ENCODE measurements at places on chromosomes 5 and 9.

DNA sequence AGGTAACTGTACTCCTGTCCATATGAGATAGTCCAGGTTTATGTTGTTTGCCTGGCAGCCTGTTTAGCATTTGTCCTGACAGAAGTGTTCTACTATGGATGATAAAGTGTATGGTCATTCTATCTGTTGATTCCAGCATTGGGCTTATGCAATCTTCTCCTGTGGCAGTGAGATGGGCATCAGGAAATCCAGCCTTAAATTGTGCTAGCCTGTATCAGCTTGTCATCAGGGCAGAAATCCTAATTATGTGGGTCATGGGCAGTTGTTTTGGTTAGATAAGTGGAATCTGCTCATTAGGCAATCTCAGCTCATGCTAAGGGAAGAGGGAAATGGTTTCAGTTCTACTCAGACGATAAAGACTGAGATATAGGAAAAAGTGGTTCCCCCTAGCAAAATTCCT is 247.4 kb upstream of the CHD1 start:
- no peak for DNase-seq

DNA sequence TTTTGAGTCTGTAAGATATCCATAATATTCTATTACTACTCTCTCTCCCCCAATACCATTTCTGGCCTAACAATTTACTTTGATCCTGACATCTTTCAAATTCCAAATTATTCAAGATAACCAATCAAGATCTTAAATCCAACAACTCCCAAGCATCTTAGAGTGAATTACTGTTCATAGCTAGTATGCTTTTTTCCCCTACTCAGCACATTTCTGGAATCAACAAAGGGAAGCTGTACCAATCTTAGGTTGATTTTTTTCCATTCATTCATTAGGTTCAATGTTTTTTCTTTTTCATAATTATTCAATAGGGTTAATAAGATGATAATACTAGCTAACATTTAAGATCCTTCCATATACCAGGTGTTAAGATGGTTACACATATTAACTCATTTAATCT is 50.3 kb upstream of the MTMR12 start:
- no peak for DNase-seq

- DNase-seq: no peak
Measured at GRCh38 chr5:10466446-10467073, 24.9 kb downstream of the ROPN1L start.

DNA sequence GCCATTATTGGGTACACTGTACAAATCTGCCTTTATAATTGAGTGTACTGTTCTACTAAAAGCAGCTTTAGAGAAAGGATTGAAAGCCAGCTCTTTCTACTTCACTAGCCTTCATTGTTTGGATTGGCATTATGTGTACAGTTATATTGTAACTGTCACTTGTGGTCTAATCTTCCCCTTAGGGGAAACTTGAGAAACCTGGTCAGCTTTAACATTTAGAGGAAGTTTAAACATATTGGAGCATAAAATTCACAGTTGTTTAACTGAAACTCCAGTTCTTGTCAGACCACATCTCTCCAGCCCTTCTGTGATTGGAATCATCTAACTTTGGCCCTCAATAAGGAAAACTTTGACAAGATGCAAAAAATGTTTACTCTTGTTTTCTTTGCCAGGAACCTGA is 24.6 kb downstream of the PIK3R1 start:
- DNase-seq: no peak

GRCh38 chr9:78325343-78325742 is 28.4 kb downstream of the PSAT1 start:
- DNase-seq: no peak

- no peak for DNase-seq
Measured at GRCh38 chr5:132765311-132766019, 11.6 kb downstream of the SEPTIN8 start.

DNA sequence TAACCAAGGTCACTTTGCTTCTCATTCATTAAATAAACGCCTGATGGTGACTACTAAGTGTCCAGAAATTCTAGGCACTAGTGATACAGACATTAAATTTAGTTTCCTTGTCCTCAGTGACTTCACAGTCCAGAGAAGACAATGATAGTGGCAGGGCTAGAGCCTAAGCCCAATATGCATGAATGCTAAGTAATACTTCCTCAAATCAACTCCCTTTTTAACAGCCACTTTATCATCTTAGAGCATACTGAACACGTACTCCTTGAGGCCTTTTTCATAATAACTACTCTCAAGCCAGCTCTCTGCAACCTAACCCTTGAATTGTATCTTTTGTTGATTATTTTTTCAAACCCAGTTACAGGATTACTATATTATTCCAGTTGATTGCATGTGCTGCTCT is 74.1 kb downstream of the STX17 start:
- DNase-seq: no peak

DNA sequence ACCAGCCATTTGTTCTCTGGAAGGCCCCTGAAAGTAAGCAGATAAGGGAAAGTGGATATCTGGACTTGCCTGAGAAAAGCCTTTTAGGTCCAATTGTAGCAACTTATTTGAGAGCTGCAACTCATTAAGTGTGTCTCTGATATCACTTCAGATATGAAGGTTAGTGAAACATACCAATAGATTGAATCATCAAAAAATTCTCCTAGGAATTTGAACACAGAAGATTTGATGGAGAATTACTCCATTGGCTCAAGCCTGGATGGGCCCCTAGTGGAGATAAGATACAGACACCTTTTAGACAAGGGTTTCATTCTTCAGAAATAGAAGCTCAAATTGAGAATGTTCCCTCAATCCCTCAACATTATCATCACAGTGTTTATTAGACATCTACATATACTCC is 356.7 kb downstream of the NDUFS4 start:
- no peak for DNase-seq

DNA sequence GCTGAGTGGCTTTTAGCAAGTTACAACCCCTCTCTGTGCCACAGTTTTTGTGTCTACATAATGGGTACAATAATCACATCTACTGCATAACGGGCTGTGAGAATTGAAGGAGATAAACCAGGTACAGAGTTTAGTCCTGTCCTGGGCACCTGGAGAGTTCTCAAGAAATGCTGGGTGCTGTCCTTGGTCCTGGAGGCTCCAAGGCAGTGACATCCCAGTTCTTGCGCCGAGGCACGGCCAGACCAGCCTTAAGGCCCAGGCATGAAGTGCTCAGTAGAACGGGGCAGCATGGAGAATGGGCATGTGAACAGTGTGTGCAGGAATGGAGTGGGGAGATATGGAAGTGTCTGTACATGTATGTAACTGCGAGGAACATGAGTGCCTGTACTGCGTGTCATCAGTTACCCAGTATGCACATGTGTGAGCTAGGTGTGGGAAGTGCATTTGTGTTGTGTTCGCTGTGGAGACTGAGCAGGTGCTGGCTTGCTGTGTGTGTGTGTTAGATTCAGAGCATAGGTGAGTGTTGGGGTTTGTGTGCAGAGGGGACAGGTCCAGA is 6.3 kb upstream of the UNC5A start:
- DNase-seq: no peak

GRCh38 chr5:79612667-79613198 is 492 bp downstream of the TENT2 start:
- no peak for DNase-seq

All from esophagus squamous epithelium (tissue), 5 donors.